ENCODE measurements at places on chromosomes 6 and 20. TPM values are rescaled to one million over a fixed set of nuclear protein-coding genes. Genes with fewer than 3 reads are reported as not detected.
A peak's percentile ranks its signal among the peaks of the same experiment; 100 is the strongest.

GRCh38 chr6:33696548-33697518 is 14.7 kb downstream of the UQCC2 start:
- peaks cover 84% of the 10 kb centered on the region for H3K4me1 ChIP-seq
- H3K36me3 ChIP-seq, result peaks cover 75% of the 10 kb centered on the region
- no peaks in the 10 kb centered on the region for H3K27me3 ChIP-seq
- peak overlapping the region; percentile 97 for H3K27ac ChIP-seq
- peak overlapping the region; percentile 31 for H3K4me3 ChIP-seq

DNA sequence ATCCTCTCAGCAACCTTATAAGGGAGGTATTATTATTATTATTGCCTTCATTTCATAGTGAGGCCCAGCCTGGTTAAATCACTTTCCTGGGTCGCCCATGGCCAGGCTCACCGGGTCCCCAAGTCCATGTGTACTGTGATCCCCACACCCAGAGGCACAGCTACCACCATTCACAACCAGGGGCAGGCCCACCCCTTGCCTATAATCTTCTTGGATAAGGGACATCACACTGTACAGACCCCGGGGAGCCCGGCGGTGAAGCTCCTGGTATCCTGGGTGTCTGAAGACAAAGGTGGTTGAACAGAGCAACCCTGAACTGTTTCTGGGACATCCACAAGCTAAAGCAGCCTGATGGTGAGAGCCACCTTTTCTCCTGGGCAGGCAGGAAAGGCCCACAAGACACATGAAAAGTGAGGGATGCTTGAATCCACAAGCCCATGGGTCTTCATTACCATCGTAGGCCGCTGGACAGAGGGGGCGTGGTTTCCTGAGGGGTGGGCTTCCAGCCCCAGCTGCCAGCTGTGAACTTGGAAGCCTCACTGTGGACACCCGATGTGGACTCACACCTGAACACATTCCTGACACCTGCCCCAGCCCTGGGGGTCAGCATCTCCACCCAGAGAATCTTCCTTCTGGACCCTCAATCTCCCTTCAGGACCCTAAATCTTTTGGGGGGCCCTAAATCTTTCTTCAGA is 185.5 kb upstream of the PMEPA1 start:
- H3K27me3 ChIP-seq, result peaks cover 4% of the 10 kb centered on the region
- no peaks in the 10 kb centered on the region for H3K4me1 ChIP-seq
- no peaks in the 10 kb centered on the region for H3K36me3 ChIP-seq
- no peak overlapping the region for H3K4me3 ChIP-seq
- H3K27ac ChIP-seq, result no peak overlapping the region

DNA sequence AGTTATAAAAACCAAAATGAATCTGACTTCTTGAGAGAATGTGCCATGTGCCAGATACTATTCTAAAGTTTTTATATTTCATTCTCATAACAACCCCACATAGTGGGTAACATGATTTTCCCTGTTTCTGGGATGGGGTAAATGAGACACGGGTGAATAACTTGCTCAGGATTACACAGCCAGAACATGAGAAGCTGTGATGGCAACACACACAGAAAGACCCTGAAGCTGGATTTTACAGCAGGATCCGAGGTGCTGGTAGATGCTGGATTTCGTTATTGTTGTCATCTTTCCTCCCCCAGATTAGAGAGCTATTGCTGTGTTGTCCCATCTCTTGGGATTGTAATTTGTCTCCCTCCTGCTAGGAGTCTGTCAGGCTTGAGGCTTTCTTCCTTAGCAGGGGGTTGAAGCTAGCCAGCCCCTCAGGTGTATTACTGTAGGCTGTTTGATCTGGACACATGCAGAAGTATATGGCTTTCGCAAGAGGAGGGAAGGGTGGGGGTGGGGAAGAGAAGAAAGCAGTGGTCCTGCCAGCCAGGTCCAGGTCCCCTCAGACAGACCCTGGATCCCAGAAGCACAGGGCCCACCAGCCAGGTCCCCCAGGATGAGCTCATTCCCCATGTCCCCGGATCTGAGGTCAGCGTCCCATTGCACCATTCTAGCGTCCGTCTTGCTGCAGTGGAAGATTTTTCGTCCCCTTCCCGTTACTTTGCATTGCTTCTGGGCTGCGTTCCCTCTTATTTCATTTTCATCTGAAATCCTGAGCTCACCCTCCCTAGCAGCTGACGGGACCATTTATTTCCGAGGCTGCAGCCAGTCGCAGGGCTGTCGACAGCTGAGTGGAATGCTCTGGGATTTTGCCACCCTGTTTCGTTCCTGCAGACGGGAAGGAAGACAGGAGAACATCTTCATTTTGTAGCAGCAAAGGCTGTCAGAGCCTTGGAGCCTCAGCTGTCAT is 7.3 kb upstream of the KCNG1 start:
- DNase-seq, result no peak
- peaks cover 58% of the 10 kb centered on the region for H3K27me3 ChIP-seq
- H3K27ac ChIP-seq, result no peak overlapping the region
- no peak overlapping the region for H3K4me3 ChIP-seq
- peaks cover 5% of the 10 kb centered on the region for H3K4me1 ChIP-seq

- H3K27me3 ChIP-seq, result no peaks in the 10 kb centered on the region
- H3K36me3 ChIP-seq, result no peaks in the 10 kb centered on the region
- no peaks in the 10 kb centered on the region for H3K4me1 ChIP-seq
- no peak overlapping the region for H3K4me3 ChIP-seq
- no peak for DNase-seq
Observed at GRCh38 chr6:159627939-159628338, 65.1 kb downstream of the SOD2 start.

Gene TFAP2A
- total RNA-seq, result 0.20 TPM

Measured in activated CD4-positive, alpha-beta memory T cell treated with anti-CD3 and anti-CD28 coated beads, Interleukin-2, amount 10 ng/mL, durations not matched to agents 7 days and 5 days (primary cell).